ENCODE measurements at places on chromosomes 2 and 18. TPM values are rescaled to one million over a fixed set of nuclear protein-coding genes. Genes with fewer than 3 reads are reported as not detected.

- peak; percentile 23 for DNase-seq
Measured at GRCh38 chr18:34978953-34979608, 62.1 kb upstream of the MAPRE2 start.

DNA sequence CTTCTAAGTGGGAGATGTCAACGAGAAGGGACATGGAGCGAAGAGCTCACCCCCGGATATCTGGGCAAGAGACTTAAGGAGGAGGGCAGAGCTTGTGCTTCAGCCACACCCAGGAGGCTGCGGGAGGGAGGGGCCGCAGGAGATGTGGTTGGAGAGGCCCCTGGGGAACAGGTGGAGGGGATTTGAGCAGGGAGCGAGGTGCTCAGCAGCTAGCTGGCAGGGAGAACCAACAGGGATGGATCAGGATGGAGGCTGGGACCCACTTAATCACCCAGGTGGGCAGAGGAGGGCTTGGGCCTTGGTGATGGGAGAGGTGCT lies 78.3 kb downstream of the MBP start:
- no peak for DNase-seq

GRCh38 chr18:10313016-10313342 lies 141.5 kb upstream of the APCDD1 start:
- no peak for DNase-seq

- DNase-seq: no peak
Measured at GRCh38 chr2:237449193-237449881, 35.4 kb upstream of the COL6A3 start.

DNA sequence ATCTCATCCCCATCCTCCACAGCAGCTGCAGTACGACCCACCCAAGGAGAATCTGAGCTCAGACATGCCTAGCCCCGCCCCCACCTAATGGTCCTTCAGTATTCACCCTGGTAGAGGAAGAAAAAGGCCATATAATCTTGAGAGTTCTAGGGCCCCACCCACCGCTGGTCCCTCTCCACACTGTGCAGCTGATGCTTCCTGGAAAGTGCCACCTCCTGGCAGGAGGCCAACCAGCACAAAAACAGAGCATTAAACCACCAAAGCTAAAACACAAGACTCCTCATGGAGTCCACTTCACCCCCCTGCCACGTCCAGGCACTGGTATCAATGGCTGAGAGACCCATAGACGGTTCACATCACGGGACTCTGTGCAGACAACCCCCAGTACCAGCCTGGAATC lies 40.7 kb downstream of the MC4R start:
- DNase-seq: no peak

- no peak for DNase-seq
Measured at GRCh38 chr2:12080360-12080759, 333.9 kb downstream of the LPIN1 start.

DNA sequence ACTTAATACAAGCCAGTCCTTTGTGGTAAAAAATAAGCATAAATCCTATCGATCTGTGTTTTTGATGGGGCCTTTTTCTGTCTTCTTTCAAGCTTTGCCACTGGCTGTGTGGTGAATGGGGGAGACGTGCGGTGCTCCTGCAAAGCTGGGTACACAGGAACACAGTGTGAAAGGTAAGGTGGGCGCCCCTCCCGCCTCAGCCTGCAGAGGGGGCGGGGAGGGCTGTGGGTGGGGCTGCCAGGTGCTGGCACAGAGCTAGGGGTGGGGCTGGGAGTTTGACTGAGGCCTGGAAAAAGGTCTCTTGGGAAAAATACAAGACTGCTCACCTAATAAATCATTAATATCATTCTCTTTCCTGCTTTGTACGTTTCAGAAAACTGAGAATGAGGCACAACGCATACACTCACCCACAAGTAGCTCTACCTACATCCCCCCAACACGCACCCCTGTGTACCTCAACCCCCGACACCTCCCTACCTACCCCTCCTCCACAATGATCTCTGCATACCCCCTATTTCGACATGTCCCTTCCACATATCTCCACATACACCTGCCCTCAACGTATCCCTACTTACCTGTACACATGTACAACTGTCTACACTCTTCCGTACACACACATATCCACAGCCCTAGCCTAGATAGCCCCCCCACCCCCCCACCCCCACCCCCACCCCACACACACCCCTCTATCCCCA lies 129.7 kb upstream of the TTC39C start:
- DNase-seq: no peak

- DNase-seq: no peak
Measured at GRCh38 chr2:136254681-136255080, 136.7 kb upstream of the CXCR4 start.

- no peak for DNase-seq
Measured at GRCh38 chr18:23258566-23259469, 123.5 kb downstream of the CABLES1 start.

DNA sequence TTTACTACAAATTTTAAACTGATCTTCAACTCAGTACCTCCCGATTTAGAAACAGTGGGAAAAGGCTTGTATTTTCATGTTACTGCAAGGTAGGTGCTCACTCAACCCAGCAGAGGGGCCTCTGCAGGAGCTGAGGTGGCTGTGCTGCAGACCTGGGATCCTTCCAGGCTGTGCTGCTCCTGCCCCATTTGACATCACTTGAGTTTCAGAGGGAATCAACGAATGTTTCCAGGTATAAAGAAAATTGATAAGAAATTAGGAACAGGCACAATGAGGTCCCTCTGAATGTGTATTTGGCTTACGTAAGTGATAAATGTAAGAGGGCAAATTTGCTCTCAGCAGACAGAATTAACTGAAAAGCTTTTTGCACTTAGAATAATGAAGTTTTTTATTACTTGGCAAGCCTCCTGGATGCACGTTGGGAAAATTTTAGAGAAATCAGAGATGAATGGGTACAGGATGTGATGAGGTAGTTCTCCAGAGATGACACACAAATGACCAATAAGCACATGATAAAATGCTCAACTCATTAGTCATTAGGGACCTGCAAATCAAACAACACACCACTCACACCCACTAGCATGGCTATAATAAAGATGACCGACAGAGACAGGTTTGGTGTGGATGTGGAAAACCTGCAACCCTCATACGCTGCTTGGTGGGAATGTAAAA lies 114.0 kb downstream of the NOL10 start:
- no peak for DNase-seq

RGPD3 gene
- not detected for total RNA-seq

CRYBA2 gene
- not detected for total RNA-seq

OTX1 gene
- not detected for total RNA-seq

- no peak for DNase-seq
Measured at GRCh38 chr2:196959734-196960338, 33.3 kb upstream of the PGAP1 start.

DNA sequence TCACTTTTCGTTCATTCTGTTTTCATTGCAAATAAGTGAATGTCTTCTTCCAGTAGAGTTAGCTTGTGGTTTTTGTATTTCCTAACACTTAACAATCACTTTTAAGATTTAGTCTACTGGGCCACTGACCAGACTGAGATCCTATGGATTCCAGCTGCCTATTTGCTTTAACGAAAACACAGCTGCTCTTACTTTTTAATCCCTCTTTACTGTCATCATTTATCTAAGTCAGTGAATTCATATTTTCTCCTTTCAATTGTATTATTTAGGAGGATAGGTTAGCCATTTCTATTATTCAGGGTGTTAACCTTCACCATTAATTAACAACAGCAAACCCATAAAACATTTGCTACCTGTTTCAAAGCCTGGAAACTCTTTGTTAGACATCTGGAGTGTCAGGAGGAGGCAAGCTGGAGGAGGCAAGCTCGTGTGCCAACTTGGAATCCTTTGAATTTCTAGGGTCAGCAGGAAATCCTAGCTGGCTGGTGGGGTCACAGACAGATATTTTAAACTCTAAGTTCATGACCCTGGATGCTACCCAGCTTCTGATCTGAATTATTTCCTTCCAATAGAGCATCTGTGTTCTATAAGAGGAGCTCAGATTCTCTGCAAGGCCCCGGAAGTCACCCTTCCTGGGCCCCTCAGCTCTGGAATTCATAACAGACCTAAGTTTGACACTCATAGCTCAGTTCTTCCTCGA lies 385.3 kb downstream of the RBM43 start:
- no peak for DNase-seq

FAM110C gene
- 3.8 TPM for total RNA-seq

DNA sequence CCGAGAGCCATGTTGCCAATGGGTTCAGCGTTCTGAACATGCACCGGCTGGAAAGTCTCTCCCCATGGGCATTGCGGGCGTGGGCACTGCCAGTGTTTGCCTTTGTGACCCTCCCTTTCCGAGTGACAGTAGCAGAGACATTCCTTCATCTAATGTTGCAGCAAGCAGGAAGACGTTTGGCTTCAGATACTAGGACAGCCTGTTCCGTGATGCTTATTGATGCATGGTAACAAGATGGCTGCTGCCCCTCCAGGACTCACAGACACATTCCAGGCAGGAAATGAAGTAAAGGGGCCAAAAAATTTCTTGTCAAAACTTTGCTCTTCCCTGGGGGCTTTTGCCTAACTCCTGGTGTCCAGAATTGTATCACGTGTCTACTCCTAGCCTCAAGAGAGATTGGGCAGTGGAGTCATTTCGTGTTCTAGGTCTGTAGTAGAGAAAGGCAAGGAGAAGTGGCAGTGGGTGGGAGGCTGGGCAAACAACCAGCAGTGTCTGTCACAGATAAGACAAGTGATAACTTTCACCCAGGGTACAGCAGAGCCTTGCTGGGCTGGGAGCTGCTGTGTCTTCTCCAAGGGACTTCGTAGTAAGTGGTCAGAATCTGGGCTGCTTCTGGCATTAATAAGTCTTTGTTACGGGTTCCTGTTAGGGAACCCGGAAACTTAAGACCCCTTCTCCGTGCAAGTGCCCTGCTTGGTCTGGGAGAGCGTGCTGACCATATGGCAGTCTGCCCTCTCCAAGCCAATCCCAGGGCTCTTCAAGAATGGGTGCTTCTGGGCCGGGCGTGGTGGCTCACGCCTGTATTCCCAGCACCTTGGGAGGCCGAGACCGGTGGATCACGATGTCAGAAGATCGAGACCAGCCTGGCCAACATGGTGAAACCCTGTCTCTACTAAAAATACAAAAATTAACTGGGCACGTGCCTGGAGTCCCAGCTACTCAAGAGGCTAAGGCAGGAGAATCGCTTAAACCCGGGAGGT lies 93.5 kb downstream of the TFCP2L1 start:
- DNase-seq: no peak

DNA sequence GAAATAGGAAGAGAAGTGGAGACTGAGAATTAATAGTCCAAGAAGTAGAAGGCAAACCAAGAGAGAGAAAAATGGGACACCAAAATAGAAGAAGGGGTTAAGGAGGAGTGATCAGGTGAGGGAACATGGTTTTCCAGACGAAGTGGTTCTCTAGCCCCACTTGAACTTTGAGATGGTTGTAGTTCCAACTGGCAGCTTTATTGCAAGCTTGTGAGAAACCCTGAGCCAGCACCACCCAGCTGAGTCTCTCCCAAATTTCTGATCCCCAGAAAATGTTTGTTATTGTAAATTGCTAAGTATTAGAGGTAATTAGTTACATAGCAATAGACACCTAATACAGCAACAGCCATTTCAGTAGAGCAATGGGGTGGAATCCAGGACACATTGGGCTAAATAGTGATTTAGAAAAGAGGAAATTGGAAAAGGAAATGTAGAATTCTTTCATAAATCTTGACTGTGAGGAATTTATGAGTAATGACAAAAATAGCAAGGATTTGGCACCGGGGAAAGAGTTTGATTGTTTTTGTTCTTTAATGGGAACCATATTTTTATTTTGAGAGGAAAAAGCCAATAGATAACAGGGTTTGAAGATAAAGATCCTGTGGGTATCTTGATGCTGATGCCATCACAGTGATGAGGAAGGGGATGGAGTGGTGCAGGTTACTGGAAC lies 62.1 kb upstream of the XDH start:
- no peak for DNase-seq

RAB6C gene
- 0.24 TPM for total RNA-seq

DNA sequence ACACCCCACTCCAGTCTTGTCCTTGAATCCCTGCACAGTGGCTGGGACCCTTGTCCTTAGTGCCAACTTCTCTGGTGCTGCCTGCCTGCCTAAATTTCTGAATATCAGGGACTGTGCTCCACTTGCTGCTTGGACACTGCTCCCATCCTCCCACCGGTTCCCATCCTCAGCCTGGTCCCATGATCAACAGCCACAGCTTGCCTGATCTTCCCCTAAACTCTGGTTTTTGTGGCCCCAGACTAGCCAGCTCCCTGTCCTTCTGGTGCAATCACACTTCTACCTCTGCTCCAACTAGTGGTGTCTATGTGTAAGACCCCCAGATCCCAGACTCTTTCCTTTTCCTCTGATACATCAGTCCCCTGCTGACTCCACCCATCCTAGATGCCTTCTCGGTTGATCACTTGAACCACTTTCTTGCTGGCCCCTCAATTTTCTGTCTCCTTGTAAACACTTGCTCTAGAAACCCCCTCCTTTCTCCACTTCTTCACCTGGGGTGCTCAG lies 37.2 kb upstream of the POLE4 start:
- DNase-seq: no peak

DSC1 gene
- total RNA-seq: 7.5 TPM

- no peak for DNase-seq
Measured at GRCh38 chr2:105977212-105977611, 216.9 kb downstream of the UXS1 start.

RAX gene
- total RNA-seq: not detected

GRCh38 chr2:54724560-54725342 lies 1.3 kb downstream of the EML6 start:
- DNase-seq: no peak

- DNase-seq: no peak
Measured at GRCh38 chr18:27656905-27657304, 471.8 kb upstream of the CHST9 start.

- no peak for DNase-seq
Measured at GRCh38 chr2:158782136-158782535, 13.0 kb upstream of the DAPL1 start.

GRCh38 chr2:148832637-148833036 lies 42.4 kb upstream of the KIF5C start:
- DNase-seq: no peak

GRCh38 chr2:64376926-64377325 lies 77.0 kb upstream of the LGALSL start:
- no peak for DNase-seq

DNA sequence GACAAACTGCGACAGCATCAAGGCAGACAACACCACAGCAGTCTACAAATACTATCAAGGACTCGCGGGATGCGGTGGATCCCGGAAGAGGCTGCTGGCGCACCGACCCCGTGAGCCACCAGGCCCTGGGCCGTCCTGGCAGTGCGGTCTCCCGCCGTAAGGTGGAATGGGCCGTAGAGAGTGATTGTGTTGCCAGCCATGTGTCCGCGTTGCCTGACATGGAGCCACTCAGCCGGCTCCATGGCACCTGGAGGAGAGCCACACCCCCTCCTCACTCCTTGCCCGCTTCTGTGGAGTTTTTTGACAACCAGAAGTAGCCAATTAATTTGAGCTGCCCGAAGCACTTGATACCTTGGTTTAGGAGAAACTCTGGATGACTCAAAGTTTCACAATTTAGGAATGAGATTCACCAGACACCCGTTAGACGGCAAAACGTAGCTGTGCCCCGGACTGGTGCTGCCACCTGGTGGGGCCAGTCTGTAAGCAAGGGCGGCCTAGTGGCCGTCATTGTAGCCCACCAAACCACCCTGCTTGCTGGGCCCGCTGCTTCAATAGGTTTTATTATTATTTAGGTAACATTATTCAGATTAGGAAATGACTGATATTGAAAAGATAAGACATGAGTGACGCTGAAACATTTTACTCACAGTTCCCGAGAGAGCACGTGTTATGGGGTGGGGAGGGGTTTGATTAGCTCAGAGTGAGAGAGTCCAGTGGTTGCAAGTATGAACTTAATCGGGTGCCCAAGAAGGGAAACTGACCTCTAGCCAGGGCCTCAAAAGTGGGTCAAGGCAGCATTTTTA lies 10.2 kb upstream of the IMP4 start:
- DNase-seq: peak; percentile 79

CNGA3 gene
- not detected for total RNA-seq

GRCh38 chr2:241908686-241909420 lies 39.3 kb downstream of the RTP5 start:
- DNase-seq: no peak
